ENCODE measurements at places on chromosomes 5 and 9.

- no peak for DNase-seq
Measured at GRCh38 chr5:135551593-135552447, 16.1 kb upstream of the NEUROG1 start.

DNA sequence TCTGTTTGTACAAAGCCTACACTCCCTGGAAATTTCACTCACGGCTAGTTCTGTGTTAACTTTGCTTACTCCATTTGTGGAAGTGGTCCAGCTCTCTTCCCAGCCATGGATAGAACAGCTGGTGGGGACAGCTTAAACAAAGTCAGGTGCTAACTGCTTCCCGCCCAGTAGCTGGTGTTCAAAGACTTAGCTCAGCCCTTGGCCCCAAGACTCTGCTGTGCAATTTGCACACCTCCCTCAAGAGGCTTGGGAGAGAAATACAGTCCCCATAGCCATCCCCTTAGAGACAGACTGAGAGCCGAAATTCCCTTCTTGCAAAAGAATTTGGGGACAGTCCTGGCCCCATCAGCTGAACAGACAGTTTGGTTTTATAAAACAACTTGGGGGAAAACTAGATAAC is 73.8 kb upstream of the RAI14 start:
- no peak for DNase-seq

- DNase-seq: no peak
Measured at GRCh38 chr9:744790-745484, 96.6 kb upstream of the DMRT1 start.

GRCh38 chr9:4553951-4554381 is 63.7 kb downstream of the SLC1A1 start:
- no peak for DNase-seq

- no peak for DNase-seq
Measured at GRCh38 chr5:15008476-15008875, 136.9 kb upstream of the ANKH start.

DNA sequence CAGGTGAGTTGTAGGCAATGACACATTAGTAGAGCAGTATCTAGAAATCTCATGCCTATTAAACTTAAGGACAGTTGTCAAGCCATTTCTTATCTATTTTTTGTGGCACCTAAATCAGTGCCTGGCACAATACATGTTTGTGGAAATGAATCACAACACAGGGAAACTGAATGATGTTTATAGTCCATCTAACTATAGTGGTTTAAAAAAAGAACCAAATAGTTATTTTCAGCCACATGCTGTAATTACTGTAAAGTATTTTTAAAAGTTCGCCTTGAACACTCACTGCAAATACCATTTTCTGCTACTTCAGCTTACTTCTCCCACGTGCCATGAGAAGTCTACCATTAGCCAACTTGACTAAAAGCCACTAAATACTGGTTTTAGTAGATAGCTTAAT is 21.9 kb downstream of the FNBP1 start:
- no peak for DNase-seq

DNA sequence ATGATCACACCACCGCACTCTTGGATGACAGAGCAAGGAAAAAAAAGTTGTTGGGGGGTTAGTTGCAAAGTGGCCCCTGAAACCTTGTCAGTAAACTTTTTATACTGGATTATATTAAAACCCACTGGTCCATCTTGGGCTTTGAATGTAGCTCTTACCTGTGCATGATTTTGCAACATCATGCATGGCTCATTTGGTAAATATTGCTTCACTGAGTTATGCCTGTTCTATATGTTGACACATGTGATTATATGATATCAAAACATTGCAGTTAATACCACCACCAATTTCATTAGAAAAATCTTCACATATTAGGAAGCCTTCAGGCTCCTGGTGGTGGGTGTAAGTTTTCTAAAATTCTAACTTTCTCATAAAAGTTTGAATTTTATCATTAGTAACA is 41.9 kb downstream of the DYNC2I2 start:
- no peak for DNase-seq

DNA sequence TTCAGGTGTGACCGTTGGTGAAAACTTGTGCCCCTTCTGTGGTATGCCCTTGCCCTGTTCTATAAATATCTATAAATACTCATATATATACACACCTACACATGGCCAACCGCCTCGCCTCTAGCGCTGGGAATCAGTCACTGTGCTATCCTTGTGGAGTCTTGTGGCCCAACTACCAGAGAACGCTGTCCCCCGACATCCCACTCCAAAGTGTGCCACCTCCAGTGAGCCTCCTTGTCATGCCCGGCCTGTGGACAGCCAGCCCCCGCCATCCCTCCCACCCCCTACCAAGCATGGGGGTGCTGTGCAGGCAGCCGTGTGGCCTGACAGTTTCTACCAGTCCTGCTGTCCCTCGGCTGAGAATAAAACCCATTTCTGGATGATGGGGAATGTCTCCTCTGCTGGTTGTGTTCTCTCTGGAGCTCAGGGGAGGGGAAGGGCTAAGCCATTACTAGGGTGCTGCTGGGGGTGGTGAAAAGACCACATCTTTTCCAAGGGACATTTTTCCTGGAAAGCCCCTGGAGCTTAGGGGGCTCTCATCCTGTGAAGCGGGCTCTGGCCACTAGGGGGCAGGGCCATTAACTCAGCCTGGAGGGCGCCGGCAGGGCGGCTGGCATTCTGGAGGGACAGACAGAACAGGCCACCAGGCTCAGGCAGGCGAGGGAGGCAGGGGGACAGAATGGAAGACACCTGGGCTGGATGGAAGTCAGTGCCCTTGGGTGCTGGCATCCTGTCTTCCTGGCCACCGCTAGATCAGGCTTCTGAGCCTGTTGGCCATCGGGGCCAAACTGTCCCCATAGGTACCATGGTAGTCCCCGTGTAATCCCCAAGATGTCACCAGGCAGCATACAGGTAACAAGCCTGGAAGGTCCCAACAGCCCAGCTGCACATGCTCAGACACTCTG is 20.7 kb downstream of the GOLGA2 start:
- no peak for DNase-seq

DNA sequence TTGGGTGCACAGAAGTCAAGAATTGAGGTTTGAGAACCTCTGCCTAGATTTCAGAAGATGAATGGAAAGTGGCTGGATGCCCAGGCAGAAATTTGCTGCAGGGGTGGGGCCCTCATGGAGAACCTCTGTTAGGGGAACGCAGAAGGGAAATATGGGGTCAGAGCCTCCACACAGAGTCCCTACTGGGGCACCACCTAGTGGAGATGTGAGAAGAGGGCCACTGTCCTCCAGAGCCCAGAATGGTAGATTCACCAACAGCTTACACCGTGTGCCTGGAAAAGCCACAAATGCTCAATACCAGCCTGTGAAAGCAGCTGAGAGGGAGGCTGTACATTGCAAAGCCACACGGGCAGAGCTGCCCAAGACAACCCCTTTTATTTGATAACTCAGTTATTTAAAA is 383.5 kb downstream of the TLE4 start:
- DNase-seq: no peak

DNA sequence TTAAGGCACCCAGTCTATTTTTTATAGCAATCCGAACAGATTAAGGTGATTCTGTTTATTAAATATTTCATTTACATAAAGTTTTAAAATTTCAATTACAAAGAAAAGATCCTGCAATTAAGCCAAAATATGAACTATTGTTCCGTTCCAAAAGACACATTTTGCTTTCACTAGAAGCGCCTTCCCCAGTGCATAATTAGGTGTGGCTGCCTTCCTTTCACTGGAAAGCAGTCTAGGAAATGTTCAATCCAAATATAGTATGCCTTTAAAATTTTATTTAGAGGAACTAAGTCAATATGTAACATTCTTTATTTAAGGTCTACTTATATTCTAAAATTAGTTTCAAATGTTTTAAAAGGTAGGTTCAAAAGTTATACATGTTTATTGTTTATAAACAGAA is 7.6 kb downstream of the CTNNAL1 start:
- no peak for DNase-seq

GRCh38 chr9:108842610-108843295 is 13.0 kb downstream of the ACTL7B start:
- DNase-seq: no peak

DNA sequence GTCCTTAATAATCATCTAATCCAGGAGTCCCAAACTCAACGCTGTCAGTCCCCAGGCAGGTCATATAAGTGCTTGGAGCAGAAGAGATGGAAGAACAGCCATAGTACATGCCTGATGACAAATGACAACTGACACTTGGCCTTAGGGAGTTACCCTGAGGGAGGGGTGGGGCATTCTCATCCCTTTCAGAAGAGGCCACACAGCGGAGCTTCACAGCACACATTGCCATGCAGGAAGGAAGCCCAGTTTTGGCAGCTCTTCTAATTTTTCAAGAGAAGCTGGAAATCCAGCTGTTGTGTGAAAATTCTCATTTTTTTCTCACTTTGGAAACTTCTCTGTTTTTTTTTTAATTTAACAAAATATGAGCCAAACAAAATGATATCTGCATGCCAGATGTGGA is 89.0 kb downstream of the ASTN2 start:
- DNase-seq: no peak

DNA sequence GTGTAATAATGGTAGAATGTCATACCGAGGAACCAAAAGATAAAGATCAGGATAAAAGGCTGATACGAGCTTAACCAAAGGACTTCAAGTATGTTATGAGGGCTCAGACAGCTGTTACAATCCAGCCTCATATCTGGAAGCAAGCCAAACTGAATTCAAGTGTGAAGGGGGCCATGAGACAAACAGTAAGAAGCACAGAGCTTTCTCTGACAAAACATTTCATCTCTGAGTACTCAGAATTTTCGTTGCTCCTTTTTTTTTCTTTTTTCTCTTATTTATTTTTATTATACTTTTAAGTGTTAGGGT is 52.9 kb upstream of the CD180 start:
- no peak for DNase-seq

GRCh38 chr9:33946779-33947535 is 101.7 kb downstream of the UBAP2 start:
- no peak for DNase-seq
